ENCODE measurements at places on chromosomes 5 and 9. TPM values are rescaled to one million over a fixed set of nuclear protein-coding genes. Genes with fewer than 3 reads are reported as not detected.

DNA sequence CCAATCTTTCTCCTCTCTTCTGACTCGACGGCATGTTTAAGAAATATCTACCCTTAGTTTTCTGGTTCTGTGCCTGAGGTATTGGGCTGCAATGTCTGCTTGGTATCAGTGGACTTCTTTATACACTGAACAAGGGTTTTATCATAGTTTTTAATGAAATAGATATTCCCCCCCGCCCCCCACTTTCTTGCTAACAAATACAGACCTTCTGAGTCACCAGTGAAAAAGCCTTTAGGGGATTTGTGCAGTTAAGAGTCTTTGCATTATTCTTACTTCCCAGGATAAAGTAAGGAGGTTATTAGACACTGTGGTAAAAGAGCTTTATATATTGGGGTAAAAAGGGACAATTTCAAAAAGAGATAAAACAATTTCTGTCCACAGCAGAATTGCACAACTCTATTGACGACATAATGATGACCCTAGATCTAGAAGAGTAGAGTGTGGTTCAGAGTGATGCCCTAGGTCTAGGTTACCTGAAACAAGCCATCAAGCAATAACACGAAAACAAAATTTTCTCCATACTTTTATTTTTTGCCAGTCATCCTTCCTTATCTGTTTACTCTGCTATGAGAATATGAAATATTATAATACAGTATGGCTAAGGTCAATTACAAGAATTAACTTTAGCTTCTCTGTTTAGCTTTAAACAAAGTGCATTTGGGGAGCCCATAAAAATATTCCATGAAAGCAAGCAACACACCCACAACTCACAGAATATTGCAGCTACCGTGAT, 110.7 kb downstream of the PLK2 start:
- no peak for DNase-seq

- DNase-seq: no peak
Observed at GRCh38 chr5:31844622-31845345, 205.9 kb downstream of the PDZD2 start.

DNA sequence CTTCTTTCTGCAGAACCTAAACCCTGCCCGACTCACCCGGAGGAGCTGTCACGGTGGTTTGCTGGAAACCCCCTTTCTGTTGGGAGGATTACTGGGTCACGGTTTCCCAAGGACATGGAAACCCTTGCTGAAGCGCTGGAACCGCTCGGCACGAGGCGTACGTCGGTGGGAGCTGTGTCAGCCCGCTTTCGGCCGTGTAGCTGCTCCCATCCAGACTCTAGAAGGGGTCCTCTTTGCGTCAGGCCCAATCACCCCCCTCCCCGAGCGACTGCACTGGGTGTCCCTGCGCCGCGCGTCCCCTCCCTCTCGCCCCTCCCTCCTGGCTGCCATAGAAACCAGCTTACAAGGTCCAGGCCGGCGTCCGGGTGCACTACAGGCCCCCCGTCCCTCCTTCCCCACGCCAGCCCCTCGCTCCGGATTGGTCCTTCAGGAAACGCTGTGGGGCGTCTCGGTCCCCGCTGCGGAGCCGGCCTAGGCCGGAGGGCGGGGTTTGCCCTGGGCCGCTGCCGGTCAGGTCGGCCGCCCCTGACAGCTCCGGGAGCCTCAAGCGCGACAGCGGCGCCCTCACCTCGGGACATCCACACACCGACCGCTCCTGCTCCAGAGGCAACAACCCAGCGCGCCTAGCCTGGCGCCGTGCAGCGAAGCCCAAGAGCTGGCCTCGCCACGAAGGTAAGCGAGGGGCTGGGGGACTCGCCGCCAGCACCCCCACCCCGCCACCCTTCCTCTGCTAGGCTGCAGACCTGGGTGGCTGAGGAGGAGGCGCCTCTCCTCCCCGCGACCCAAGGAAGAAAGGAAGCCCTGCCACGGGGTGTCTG, at the start of gene NIM1K:
Gene NIM1K (plus strand): TSS at position 486 of the 818 bp plus-strand sequence. CDS start 53,551 bp downstream, outside the sequence.
- DNase-seq: peak; percentile 69

- DNase-seq: no peak
Observed at GRCh38 chr9:2824564-2824963, 19.3 kb downstream of the PUM3 start.

The CCDC180 gene
- 2.5 TPM for total RNA-seq

- no peak for DNase-seq
Observed at GRCh38 chr5:180618487-180618828, 27.2 kb upstream of the SCGB3A1 start.

The ALDOB gene
- not detected for total RNA-seq

DNA sequence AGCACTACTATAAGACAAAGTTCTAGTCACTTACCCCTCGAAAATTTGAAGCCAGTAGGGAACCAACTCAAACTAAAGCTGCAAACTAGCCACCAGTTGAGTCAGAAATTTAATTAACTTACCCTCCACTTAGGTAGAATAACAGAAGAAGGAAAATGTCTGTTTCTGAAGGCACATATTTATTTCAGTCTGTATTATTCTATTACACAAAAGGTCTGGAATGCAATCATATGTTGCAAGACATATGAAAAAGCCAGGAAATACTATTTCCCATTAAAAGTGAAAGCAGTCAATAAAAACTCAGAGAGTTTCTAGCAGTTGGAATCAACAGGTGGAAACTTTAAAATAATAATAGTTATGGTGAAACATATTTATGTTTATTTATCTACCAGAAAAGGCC, 79.2 kb upstream of the SLCO4C1 start:
- DNase-seq: no peak

- no peak for DNase-seq
Observed at GRCh38 chr5:73514418-73514817, 16.2 kb downstream of the BTF3 start.

The OR1Q1 gene
- not detected for total RNA-seq

The GPR150 gene
- not detected for total RNA-seq

The BARHL1 gene
- not detected for total RNA-seq

GRCh38 chr9:136381311-136381710, 7.8 kb upstream of the CARD9 start:
- DNase-seq: no peak

The THOC3 gene
- total RNA-seq: 21.4 TPM

The SLC46A2 gene
- total RNA-seq: not detected

- DNase-seq: no peak
Observed at GRCh38 chr5:12016159-12016746, 112.0 kb upstream of the CTNND2 start.

DNA sequence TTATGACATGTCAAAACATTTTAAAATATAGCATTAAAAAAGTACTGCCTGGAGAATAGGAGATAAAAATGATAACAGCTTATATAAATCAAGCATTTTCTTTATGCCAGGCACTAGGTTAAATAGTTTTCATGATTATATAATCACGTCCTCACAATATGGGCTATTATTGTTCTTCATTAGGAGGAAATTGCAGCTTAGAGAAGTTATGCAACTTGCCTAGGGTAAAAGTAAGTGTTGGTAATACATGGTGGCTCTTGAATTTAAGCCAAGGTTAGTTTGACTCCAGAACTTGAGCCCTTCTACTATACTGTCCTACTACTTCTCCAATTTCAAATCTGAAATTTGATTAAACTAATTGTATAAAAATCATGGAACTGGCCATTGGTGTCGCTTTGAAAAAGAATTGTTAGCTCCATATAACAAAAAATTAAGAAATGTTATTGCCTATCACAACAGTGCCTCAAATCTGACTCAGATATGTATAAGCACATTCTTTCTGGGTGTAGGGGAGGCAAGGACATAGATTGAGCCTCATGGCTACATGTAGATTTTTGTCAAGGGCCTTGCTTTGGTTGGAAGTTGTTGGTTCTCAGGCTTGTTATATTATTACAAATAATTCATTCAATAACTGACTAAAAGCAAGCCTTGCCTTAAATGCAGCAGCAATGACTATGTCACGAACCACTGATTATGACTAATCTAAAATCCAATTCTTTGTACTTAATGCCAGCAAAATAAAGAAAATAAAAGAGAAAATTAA, 223.5 kb upstream of the DAB2 start:
- DNase-seq: no peak

GRCh38 chr9:133256686-133257091, 18.3 kb downstream of the ABO start:
- no peak for DNase-seq

Measured in Caki2 (cell line).